Naive thymus-derived CD8-positive, alpha-beta T cell (primary cell): ENCODE measurements at places on chromosomes 2 and 18. TPM values are rescaled to one million over a fixed set of nuclear protein-coding genes. Genes with fewer than 3 reads are reported as not detected.
A peak's percentile ranks its signal among the peaks of the same experiment; 100 is the strongest.

The TLX2 gene
- total RNA-seq = not detected

The GKN2 gene
- not detected for total RNA-seq

The MC5R gene
- not detected for total RNA-seq

GRCh38 chr2:69589973-69590652, 53.4 kb downstream of the AAK1 start:
- peak overlapping the region; percentile 15 for H3K4me3 ChIP-seq
- no peaks in the 10 kb centered on the region for H3K36me3 ChIP-seq
- H3K27ac ChIP-seq = peak overlapping the region; percentile 87
- H3K27me3 ChIP-seq = no peaks in the 10 kb centered on the region
- H3K4me1 ChIP-seq = peaks cover 86% of the 10 kb centered on the region

DNA sequence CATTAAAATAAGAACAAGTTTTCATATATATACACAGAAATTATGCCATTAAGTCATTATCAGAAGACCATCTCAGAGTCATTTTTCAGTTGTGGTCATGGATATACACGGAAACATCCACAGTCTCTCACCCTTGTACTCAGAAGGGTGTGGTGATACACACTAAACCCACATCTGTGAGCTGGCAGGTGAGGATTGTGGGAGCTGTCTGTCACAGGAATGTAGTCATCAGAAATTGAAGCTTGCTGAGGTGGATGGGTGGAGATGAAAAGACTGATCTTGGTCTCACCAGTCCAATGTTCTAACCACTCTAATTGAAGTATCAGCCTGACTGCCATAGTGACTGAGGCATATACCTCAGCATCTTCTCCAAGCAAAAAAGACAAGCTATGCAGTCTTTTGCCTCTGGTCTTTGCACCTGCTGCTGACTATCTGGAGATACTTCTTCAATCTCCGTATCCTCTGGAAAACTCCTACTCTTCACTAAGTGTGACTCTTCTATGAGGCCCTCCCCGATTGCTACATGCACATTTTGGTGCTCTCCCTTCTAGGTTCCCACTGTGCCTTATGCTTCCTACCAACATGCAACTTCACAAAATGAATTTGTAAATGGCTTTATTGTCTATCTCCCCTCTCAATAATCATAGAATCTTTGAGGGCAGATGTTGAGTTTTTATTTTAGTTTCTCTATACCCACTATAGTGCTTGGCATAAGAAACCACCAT, 232.8 kb downstream of the DYM start:
- no peak overlapping the region for H3K4me3 ChIP-seq
- H3K27me3 ChIP-seq = no peaks in the 10 kb centered on the region
- H3K4me1 ChIP-seq = peaks cover 18% of the 10 kb centered on the region

GRCh38 chr2:42087857-42088195, 40.0 kb downstream of the PKDCC start:
- H3K27ac ChIP-seq = no peak overlapping the region
- H3K27me3 ChIP-seq = peaks cover 5% of the 10 kb centered on the region
- no peak overlapping the region for H3K4me3 ChIP-seq
- no peaks in the 10 kb centered on the region for H3K36me3 ChIP-seq
- peaks cover 11% of the 10 kb centered on the region for H3K4me1 ChIP-seq

- H3K4me1 ChIP-seq = peaks cover 38% of the 10 kb centered on the region
- peak overlapping the region; percentile 70 for H3K4me3 ChIP-seq
- H3K27me3 ChIP-seq = no peaks in the 10 kb centered on the region
- peak; percentile 17 for DNase-seq
- H3K36me3 ChIP-seq = peaks cover 25% of the 10 kb centered on the region
- peak overlapping the region; percentile 91 for H3K27ac ChIP-seq
These were observed 10.9 kb downstream of the TRIB2 start for GRCh38 chr2:12727641-12728040.

DNA sequence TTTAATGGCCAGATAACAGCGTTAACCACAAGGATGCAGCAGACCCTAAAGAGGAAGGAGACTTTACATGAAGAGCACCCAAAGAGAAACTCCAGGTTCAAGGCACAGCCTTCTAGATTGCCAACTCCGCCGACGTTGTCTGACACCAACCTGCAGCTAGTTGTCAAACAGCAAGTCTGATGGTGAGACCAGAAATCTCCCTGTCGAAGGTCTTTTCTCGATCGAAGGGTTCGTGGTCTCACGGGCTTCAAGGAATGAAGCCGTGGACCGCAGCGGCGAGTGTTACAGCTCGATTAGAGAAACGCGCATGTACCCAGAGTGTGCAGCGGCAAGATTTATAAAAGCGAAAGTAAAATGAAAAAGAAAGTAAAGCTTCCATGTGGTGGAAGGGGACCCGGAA, 656.3 kb downstream of the XIRP2 start:
- no peak overlapping the region for H3K4me3 ChIP-seq
- DNase-seq = no peak
- no peaks in the 10 kb centered on the region for H3K36me3 ChIP-seq
- no peaks in the 10 kb centered on the region for H3K4me1 ChIP-seq
- H3K27me3 ChIP-seq = no peaks in the 10 kb centered on the region

DNA sequence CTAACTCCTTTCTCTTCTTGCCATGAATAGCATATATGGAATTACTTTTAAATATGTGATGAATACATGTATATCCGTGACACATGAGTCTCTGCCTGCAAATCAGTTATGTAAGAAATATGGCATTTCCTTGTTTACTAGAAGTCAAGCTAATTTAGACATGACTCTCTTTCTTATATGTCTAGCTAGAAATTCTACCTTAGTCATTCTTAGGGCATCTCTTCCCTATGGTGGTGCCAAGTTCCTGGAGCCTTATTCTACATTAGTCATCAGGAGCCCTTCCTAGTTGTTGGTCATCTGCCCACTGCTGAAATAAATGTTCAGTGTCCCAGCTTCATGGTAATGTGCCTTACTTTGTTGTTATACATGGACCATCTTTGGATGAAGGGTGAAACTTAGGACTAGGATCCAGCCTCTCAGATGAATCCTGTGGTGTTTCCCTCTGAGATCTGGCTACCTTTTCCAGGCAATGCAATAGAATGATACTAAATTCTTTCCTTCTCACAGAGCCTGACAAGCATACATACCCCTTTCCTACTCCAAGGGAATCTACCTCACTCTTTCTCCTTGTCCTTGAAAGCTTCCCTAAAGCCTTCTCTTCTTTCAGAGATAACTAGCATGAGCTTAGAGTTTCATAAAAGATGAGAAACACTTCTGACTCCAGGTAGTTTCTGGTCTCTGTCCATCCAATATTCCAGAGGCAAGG, 415.3 kb upstream of the VWC2L start:
- no peaks in the 10 kb centered on the region for H3K36me3 ChIP-seq
- no peaks in the 10 kb centered on the region for H3K4me1 ChIP-seq
- H3K4me3 ChIP-seq = no peak overlapping the region
- no peak for DNase-seq
- H3K27me3 ChIP-seq = no peaks in the 10 kb centered on the region

- H3K27me3 ChIP-seq = no peaks in the 10 kb centered on the region
- DNase-seq = no peak
- H3K4me3 ChIP-seq = no peak overlapping the region
- H3K27ac ChIP-seq = no peak overlapping the region
- peaks cover 25% of the 10 kb centered on the region for H3K4me1 ChIP-seq
- no peaks in the 10 kb centered on the region for H3K36me3 ChIP-seq
These were observed 31.6 kb upstream of the GMCL1 start for GRCh38 chr2:69797836-69798289.

GRCh38 chr2:40760071-40760666, 308.3 kb upstream of the SLC8A1 start:
- no peak overlapping the region for H3K27ac ChIP-seq
- no peaks in the 10 kb centered on the region for H3K27me3 ChIP-seq
- no peaks in the 10 kb centered on the region for H3K36me3 ChIP-seq
- H3K4me1 ChIP-seq = no peaks in the 10 kb centered on the region
- no peak overlapping the region for H3K4me3 ChIP-seq

- no peaks in the 10 kb centered on the region for H3K4me1 ChIP-seq
- H3K27me3 ChIP-seq = no peaks in the 10 kb centered on the region
- no peak overlapping the region for H3K4me3 ChIP-seq
These were observed 350.4 kb downstream of the MBD2 start for GRCh38 chr18:53874103-53874502.
